ENCODE measurements at places on chromosomes 4 and X.

- DNase-seq: no peak
Observed at GRCh38 chr4:57410331-57411052, 300.3 kb upstream of the IGFBP7 start.

- no peak for DNase-seq
Observed at GRCh38 chr4:139167774-139168444, 9.1 kb downstream of the ELF2 start.

DNA sequence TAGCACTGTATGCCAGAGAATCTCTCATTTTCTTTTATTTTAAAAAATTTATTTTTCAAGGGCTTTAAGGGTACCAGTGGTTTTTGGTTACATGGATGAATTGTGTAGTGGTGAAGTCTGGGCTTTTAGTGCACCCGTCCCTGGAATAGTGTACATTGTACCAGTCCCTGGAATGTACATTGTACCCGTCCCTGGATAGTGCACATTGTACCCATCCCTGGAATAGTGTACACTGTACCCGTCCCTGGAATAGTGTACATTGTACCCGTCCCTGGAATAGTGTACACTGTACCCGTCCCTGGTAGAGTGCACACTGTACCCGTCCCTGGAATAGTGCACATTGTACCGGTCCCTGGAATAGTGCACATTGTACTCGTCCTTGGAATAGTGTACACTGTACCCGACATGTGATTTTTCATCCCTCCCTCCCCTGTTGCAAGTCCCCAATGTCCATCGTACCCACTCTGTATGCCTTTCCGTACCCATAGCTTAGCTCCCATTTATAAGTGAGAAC is 56.1 kb upstream of the HELT start:
- no peak for DNase-seq

DNA sequence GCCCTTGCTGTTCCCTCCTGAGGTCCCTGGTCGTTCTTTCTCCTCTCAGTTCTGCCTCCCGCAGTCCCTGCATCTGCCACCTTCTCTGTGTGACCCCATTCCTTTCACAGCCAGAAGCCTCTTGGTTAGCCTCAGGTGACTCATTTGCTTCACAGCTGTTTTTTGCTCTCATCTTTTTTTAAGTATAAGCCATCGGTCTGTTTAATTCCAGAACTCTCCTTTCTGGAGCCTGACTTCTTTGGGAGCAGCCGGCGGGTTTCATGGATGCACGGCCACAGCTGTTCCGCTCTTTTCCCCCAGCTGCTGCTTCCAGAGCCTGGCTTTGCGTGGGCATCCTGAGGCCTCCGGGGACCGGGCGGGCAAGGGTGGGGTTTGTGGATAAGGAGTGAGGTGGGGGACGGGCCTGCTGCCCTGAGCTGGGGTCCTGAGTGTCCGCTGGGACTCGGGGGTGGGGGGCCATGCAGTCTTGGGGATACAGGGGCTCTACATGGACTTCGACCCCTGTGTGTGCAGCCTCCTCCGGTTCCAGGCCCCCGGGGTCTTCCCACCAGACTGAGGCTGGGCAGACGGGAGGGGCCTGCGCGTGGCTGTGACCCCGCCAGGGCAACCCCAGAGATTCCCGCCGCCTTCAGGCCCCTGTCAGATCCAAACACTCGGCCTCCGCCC is 46.7 kb downstream of the PCGF3 start:
- DNase-seq: no peak

- DNase-seq: no peak
Observed at GRCh38 chr4:67762086-67762485, 7.9 kb upstream of the GNRHR start.

- DNase-seq: no peak
Observed at GRCh38 chrX:133250184-133251100, 32.3 kb upstream of the TFDP3 start.

- DNase-seq: no peak
Observed at GRCh38 chr4:73816814-73817213, 19.7 kb upstream of the CXCL6 start.

DNA sequence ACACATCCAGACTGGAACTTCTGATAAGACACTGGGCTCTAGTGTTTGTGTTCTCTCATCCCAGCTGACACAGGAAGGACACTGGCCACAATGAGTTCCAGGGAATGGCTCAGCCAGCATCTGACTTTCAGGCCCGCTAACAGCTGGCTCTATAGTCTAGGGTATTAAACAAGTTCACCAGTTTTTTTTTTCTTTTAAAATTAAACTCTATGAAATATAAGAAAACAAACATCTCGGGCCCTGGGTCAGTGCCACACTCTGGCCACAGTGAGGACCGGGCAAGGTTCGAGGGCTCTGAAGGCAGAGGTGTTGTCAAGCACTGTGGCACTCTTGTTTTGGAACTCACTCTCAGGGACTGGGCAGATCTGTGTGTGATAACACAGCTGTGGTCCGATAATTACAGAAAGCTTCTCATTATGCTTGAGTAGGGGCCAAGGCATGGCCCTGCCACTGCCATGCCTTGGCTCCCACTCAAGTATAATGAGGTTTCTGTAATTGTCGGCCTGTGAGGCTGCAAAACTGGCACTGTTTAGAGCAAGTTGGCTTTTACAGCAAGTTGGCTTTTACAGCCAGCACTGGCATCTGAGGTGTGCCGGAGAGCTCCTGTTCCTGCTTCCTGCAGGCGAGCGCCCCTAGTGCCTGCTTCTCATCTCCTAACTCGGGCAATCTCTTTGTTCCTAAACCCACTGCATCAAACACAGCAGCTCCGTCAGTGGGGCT is 62.8 kb downstream of the PPP1R2C start:
- DNase-seq: no peak

- DNase-seq: no peak
Observed at GRCh38 chr4:158895797-158896576, 127.2 kb downstream of the FNIP2 start.

DNA sequence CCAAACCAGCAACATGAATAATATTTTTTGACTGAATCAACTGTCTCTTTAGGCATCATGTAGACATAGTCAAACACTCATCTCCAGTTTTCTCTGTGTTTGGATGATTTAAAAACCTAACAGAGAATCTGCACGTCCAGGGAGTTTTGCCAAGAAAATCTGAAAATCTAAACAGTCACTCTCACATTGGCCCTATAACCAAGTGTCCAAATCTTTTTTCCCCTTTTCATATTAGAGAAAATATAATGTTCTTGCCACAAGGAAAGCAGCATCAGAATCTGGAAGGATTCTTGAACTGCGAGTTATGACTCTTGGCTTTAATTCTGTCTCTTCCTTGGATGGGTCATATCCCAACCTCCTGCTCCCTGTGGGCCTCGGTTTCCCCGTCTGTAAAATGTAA is 8.8 kb upstream of the CHRDL1 start:
- no peak for DNase-seq

DNA sequence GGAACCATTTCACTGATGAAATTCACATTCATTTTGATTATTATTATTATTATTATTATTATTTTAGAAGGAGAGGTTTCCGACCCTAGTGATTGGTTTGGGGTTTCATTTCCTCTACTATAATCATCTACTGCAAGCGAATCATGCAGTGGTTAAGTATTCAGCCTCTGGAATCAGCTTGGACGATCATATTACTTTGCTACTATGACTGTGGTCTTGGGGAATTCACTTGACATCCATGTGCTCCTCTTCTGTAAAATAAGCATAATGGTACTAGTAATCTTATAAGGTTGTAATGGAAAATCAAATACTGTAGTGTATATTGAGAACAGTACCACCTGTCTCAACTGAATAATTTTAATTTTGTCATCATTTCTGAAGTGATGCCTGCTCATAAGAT is 132.1 kb upstream of the SLC4A4 start:
- no peak for DNase-seq

All from activated CD8-positive, alpha-beta memory T cell treated with anti-CD3 and anti-CD28 coated beads for 4 hours (primary cell).